ENCODE measurements at places on chromosomes 5 and 9.
A peak's percentile ranks its signal among the peaks of the same experiment; 100 is the strongest.

GRCh38 chr9:117412841-117413240 is 2.0 kb downstream of the ASTN2 start:
- DNase-seq = peak; percentile 62

DNA sequence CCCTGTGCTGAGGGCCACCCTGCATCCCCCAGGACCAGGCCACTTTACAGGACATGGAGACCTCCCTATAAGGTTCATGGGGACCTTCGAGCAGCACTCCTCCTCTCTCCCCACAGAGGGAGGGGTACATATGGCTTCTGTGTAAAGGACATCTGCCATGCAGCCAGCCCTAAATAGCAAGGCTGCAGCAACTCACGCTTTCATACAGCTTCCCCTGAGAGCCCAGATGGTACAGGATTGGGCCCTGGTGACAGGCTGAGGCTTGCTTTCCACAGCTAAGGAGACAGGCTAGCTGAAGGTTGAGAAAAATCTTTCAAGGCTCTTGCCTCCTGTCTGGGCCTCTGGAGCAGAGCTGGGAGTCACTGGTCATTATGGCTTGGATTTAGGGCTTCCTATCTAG is 147.0 kb upstream of the ZNF366 start:
- no peak for DNase-seq

DNA sequence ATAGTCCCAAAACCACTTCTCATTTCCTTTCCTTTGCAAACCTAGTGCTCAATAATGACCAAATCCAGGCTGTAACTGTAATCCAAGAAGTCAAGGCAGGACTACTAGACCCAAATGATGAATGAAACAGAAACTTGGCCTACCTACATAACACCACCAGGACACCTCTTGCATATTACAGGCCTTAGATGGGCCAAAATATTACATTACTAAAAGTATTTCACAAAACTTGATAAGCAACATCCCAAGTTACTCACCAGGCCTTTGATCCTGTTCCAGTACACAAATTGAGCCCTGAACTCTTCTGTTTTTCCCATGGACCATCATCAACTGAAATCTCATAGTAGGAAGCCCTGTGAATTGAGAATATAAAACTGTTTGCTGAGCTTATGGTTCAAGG is 34.8 kb downstream of the NADK2 start:
- no peak for DNase-seq

- no peak for DNase-seq
Observed at GRCh38 chr5:106766916-106767315, 903.8 kb downstream of the EFNA5 start.

- no peak for DNase-seq
Observed at GRCh38 chr9:94164806-94165549, 80.7 kb downstream of the PTPDC1 start.

DNA sequence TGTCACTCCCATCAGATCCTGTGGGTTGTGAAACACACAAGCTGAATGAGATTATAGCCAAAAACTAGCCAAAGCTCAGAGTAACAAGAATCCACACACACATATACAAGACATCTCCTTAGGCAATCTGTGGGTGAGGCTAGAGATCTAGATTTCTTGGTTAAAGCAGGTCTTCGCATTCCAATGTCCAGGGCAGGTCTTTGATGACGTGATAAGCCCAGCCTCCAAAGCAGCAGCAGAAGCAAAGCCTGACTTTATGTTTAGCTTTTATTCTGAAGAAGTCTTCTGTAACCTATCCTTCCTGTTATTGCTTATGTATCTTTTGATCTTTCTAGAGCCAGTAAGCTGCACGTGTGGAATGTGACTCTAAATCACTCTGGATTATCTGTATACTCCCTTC is 199.1 kb upstream of the SLC30A5 start:
- DNase-seq = no peak

GRCh38 chr5:142758062-142758795 is 11.9 kb upstream of the ARHGAP26 start:
- DNase-seq = no peak

DNA sequence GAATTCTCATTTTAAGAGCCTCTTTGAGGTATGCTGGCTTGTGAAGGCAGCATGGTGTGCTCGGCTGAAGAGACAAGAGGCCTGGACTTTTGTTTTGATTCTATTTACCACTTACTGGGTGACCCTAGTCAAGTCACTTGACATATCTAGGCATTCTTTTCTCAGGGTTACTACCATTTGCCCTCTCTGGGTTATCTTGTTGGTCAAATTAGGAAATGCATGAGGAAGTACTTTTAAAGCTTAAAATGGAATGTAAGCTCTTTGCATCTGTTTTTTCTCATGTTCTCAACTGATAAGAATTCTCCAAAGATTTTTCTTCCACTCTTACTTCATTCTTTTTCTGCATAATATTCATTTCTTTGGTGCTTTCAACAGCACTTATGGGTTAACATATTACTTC is 173.1 kb downstream of the PLK2 start:
- no peak for DNase-seq

- peak; percentile 48 for DNase-seq
Observed at GRCh38 chr5:13553896-13554295, 390.6 kb downstream of the DNAH5 start.

All from H7 (cell line).